GM10248 (cell line): ENCODE measurements at places on chromosomes 2 and 18.
A peak's percentile ranks its signal among the peaks of the same experiment; 100 is the strongest.

GRCh38 chr2:209579230-209579749 lies 155.4 kb downstream of the MAP2 start:
- DNase-seq: no peak

DNA sequence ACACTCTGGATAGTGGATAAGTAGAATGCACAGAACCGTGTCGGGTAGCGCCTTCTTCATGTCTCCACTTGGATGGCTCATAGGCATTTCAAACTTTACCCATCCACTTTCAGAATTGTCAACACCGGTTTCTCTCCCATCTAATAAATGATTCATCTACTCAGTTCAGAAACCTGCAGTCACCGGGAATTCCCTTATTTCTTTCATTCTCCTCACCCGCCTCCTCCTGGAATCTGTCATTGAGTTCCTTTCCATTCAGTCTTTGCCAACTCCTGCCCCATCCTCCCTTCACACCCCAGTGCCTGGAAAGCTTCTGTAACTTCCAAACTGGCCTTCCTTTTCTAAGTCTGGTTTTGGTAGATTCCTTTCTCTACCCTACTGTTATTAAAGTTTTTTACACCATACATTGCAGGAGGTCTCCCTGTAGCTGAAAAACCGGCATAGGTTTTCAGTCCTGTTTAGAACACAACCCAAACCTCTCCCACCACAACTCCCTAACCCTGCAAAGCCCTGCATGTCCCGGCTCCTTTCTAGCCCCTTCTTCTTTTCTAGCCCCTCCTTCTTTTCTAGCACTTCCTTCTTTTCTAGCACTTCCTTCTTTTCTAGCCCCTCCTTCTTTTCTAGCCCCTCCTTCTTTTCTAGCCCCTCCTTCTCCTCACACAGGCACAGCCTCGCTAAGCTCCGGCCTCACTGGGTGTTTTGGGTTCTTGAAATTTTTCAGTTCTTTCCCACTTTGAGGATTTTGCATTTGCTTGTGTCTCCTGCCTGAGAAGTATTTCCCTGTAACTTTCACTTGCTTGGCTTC lies 133.9 kb upstream of the KLHL14 start:
- no peak for DNase-seq

DNA sequence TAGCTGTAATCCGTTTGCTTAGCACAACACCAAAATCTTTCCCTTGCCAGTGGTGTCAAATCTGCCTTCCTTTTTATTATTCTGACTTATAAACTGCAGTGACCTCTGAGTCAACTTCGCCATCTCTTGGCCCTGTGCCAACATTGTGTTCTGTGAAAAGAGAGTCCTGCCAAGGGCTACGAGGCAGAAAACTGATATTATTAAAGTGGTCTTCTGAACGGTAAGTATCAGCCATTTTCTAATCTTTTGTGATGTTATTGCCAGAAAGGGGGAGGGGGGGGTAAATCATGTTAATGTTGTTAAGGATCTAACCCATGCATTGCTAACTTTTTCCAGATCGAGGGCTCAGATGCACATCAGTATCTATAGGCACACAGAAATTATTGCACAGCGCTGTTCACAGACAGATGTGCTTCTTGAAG lies 121.5 kb upstream of the LTBP1 start:
- no peak for DNase-seq

GRCh38 chr2:241410739-241411176 lies 54.7 kb downstream of the FARP2 start:
- no peak for DNase-seq

DNA sequence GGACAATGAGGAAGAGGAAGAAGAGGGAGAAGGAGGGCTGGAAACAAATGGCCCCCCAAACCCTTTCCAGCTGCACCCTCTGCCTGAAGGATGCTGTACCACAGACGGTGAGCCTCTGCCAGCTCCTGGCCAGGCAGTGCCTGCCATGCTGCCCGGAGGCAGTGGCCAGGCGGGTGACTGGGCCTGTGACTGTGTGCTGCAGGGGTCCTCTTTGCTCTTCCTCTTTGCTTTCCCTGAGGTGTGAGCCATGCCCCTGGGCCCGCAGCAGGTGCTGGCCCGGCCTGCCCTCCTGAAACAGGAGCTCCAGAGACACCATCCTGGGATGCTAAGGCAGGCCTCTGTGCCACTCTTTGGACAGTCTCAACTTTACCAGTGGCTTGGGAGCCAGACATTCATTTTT lies 28.6 kb downstream of the GREB1 start:
- no peak for DNase-seq

- DNase-seq: no peak
These were observed 265.1 kb downstream of the HAUS1 start for GRCh38 chr18:46369323-46369722.

DNA sequence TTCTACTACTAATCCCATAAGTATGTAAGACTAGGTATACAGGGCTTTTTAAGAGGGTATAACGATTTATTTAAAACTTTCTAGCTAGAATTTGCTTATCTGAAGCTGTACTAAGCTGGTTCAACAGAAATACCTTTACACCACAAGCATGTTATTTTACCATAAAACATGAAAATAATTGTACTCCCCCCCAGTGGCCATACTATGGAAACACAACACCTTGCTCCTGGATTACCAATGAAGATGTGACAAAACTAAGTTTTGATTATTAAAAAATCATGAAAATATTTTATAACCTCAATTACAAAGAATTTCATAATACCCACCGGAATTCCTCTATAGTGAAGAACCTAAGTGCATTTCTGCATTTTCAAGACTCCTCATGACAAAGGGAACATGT lies 27.3 kb downstream of the LPIN2 start:
- peak; percentile 44 for DNase-seq

DNA sequence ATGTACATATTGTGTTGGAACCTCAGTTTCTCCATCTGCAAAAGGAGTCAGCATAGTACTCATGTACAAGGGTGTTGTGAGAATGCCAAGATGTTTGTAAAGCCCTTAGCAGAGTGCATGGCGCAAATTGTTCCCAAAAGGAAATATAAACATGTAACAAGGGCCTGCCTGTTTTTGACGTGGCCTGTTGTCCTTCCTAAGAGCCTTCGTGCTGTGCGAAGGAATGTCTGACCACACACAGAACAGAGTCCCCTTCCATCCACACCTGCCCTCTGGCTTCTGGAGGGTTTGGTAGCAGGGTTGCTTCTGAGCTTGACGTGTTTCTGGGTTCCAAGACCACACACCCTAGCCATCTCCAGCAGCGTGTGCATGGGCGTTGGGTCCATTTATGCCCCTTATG lies 34.9 kb downstream of the CABLES1 start:
- no peak for DNase-seq

DNA sequence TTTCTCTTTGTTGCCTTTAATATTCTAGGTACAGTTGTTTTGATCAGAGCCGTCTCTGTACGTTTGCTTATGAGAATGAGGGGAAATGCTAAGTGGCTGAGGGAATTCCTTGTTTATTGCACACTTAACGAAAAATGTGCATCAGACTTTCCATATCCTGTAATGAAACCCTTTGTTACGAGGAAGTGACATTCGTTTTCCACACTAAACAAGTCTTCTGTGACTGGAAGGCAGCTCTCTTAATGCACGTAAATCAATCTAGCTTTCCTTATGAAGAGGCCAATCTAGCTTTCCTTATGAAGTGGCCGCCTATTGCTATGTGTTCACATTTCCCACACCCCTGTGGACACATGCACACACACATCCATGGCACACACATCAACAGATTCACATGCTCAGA lies 186.2 kb downstream of the SNTG2 start:
- no peak for DNase-seq

DNA sequence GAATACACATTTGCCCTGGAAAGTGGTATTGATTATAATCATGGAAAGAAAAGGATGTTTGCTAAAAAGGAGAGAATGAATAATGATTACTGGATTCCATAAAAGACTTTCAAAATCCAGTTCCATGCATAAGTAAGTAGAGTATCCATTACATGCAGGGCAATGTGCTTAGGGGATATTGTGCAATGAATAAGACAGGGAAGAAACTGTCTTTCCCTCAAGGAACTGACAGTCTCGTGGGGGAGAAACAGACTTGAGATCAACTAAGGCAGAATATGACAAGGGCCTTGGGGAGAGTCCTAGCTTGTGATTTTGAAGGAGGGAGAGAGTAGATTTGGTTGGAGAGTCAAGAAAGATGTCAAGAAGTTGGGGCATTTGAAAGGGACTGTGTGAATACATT lies 130.6 kb downstream of the SPP2 start:
- DNase-seq: no peak

GRCh38 chr18:57438743-57439608 lies 3.8 kb downstream of the ONECUT2 start:
- DNase-seq: peak; percentile 27

DNA sequence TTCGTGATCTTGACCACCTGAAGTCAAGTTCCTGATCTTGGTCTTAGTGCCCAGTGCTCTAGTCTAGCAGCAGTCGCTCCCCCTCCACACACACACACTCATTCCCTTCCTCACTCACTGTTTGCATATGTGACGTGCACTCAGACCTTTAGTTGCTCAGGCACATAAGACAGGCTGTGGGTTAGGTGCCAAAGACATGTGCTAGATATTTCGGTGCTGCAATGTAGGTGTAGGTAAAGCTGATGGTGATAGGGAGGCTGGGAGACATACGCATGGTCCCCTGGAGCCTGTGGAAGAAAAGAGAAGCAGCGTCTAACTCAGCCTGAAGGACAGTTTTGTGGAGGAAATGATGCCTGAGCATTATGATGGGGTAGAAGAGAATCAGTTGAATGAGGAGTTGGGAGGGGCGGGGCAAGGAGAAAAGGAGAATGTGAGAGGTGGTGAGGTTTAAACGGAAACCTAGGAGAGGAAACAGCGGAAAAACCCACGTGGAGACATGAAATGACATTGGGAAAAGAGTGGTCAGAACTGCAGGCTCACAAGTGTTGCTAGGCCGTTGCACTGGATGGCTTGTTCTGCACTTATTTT lies 3.8 kb downstream of the TTC39C start:
- DNase-seq: no peak

DNA sequence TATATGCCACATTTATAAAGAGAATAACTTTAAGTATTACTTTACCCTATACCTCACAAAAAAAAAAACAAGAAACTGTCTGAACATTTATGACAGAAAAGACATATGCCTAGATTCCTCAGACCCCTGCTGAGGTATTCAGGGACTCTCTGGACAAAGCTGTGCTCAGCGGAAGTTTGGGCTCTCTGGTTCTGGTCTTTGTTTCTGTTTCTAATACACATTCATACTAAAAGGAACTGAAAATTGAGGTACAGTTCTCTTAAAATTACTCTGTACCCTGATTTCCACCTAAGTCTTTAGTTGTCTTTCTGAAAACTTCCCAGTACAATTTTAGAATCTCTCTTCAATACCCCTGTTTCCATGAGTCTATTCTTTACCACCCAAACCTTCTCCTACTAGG lies 160.3 kb downstream of the IKZF2 start:
- no peak for DNase-seq

DNA sequence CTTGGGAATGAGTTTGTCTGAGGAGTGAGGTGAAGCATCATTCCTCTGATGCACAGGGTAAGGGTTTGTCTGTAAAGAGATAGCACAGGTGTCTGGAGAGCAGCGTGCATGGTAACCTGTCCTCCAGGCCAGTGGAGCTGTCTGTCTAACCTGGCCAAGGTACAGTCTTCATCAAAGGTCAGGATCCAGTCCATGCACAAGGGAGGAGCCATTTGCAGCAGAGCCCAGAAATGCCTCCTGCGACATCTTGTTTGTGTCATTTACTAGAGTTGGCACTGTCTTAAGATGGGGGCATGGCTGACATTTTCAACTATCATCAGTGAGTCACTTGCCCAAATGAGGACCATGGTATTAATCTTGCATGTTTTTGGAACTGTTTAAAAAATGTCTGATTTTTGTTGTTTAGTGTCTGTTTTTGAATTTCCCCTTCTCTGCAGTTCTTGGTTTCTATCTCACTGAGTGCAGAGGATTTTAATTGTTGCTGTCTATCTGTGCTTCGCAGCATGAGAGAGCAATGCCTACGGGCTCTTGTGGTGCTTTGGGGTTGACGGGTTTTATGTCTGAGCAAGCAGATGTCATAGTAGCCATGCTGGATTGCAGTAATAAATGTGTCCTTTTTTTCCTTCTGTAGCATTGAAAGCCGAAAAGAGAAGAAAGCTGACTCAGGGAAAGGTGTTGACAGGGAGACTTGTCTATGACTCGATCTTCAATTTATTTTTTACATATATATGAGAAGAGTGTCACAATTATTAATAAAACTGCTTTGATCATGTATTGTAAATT lies 91.3 kb downstream of the DPP4 start:
- no peak for DNase-seq

DNA sequence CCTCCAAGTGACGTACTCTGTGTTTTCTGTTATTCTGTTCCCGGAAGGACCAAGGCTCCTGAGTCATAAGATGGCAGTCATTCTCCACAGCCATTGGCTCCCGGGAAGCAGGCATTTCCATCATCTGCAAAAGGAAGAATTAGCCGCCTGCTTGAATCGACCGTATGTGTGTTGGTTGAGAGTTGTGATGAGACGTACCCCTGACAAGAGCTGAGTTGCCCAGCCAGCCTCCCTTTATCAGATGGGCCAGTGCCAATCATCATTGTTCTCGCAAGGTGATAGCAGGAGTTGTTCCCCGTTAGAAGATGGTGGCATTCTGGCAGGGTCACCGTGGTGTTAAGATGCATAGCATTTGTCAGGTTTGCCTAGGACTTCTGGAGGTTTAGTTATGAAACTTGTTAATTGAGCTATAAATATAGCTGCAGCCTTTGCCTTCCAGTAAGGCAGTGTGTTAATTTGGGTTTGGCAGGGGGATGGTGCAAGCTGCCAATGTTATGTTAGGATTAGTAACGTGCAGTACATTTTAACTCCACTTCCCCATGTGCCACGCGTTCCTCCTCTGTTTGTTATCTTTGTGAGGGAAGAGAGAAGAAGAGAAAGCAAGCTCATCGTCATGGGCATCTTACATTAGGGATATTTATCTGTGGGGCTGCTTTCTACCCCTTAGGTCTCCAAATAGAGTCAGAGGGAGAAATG lies 652.7 kb upstream of the FANCL start:
- DNase-seq: no peak

DNA sequence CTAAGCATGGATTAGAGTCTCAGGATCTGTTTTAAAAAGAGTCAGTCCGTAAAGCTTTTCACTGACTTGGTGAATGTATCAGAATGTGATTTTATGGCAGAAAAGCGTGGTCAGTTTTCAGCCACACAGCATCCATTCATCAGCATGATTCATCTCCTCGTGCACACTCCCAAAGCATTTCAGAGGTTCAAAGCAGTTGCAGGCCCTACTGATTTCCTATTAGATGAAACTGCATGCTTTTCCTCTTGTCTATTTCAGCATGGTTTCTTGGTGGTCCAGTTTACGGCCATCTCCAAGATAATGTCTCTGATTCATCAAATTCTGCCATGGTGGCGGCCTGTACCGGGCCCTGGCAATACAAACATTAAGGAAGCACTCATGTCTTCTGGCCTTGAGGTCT lies 4.8 kb upstream of the PARD6G start:
- no peak for DNase-seq

- DNase-seq: no peak
These were observed 19.4 kb upstream of the UBE2E3 start for GRCh38 chr2:180960982-180961381.
